Breast epithelium (tissue), 4 donors: ENCODE measurements at places on chromosomes 12 and 14.
A peak's percentile ranks its signal among the peaks of the same experiment; 100 is the strongest.

DNA sequence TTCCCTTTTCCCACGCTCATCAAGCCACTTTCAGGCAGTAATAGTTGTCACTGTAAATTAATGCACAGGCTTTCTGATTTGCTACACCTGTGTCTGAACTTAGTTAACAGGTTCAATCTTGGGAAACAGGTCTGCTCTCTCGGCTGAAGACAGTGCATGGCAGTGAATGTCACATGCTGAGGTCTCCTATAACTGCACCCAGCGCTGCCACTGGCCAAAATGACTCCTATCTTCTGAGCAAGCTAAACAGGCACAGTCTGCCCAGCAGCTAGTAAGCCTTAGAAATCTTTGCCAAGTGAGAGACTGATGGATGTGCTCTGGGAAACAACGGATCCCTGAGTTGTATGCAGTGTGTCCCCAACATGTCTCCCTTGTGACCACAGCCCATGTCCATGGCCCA, 25.2 kb upstream of the FOXN3 start:
- no peaks in the 10 kb centered on the region for H3K36me3 ChIP-seq
- no peak overlapping the region for H3K4me3 ChIP-seq
- DNase-seq, result no peak
- no peaks in the 10 kb centered on the region for H3K27me3 ChIP-seq
- no peak overlapping the region for H3K27ac ChIP-seq

DNA sequence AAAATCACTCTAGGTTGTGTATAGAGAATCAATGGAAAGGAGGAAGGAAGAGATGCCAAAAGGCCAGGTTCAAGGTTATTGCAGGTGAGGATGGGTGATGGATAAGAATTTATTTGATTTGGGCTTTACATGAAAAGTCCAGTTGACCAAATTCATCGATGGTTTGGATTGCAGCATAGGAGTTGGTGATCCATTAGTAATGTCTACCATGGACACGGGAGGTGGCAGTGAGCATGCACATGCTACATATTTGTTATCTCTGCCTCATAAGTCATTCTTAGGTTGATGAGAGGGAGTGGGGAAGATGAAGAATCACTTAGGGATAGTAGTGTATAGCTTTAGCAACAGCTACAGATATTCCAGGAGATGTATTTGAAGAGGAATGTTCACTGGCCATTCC, 211.4 kb downstream of the PHETA1 start:
- no peaks in the 10 kb centered on the region for H3K4me1 ChIP-seq
- H3K27ac ChIP-seq, result no peak overlapping the region
- H3K4me3 ChIP-seq, result no peak overlapping the region
- H3K36me3 ChIP-seq, result no peaks in the 10 kb centered on the region
- DNase-seq, result no peak
- peaks cover 32% of the 10 kb centered on the region for H3K27me3 ChIP-seq

GRCh38 chr12:92257261-92257660, 111.6 kb upstream of the BTG1 start:
- H3K27ac ChIP-seq, result no peak overlapping the region
- H3K27me3 ChIP-seq, result no peaks in the 10 kb centered on the region
- no peaks in the 10 kb centered on the region for H3K4me1 ChIP-seq
- H3K4me3 ChIP-seq, result no peak overlapping the region
- no peak for DNase-seq

GRCh38 chr12:112597986-112598385, 179.2 kb downstream of the PTPN11 start:
- H3K36me3 ChIP-seq, result no peaks in the 10 kb centered on the region
- no peak overlapping the region for H3K4me3 ChIP-seq
- H3K27ac ChIP-seq, result no peak overlapping the region
- no peaks in the 10 kb centered on the region for H3K27me3 ChIP-seq

DNA sequence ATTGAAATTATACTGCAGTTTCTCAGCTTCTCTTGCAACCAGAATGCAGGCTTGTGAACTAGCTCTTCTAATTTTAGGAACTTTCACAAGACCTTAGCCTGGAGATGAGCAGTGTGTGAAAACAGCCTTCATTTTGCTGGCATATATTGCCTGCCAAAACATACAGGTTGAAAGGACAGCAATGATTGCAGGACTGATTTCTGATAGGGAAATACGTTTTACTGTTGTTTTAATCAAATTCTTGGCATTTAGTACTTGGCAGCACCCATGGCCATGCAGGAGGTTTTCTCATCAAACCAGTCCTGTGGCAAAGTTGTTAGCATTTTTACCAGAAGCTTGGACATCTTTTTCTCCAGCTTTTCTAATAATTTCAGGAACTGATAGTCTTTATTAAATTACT, 91.9 kb upstream of the MUCL1 start:
- H3K27ac ChIP-seq, result no peak overlapping the region
- no peaks in the 10 kb centered on the region for H3K27me3 ChIP-seq
- H3K4me3 ChIP-seq, result no peak overlapping the region
- DNase-seq, result no peak

GRCh38 chr12:114679452-114679875, 4.5 kb downstream of the TBX3 start:
- no peaks in the 10 kb centered on the region for H3K4me1 ChIP-seq
- no peaks in the 10 kb centered on the region for H3K27me3 ChIP-seq
- peak overlapping the region; percentile 93 for H3K27ac ChIP-seq
- H3K4me3 ChIP-seq, result peak overlapping the region; percentile 63

- DNase-seq, result no peak
- no peak overlapping the region for H3K27ac ChIP-seq
- H3K4me3 ChIP-seq, result no peak overlapping the region
- H3K36me3 ChIP-seq, result no peaks in the 10 kb centered on the region
These were observed 72.8 kb downstream of the DUSP6 start for GRCh38 chr12:89279499-89279898.

- H3K27me3 ChIP-seq, result no peaks in the 10 kb centered on the region
- H3K4me1 ChIP-seq, result no peaks in the 10 kb centered on the region
- DNase-seq, result no peak
- no peak overlapping the region for H3K4me3 ChIP-seq
- H3K27ac ChIP-seq, result no peak overlapping the region
These were observed 121.9 kb downstream of the SYT10 start for GRCh38 chr12:33317746-33318145.

- no peaks in the 10 kb centered on the region for H3K36me3 ChIP-seq
- no peak overlapping the region for H3K27ac ChIP-seq
- H3K27me3 ChIP-seq, result no peaks in the 10 kb centered on the region
- H3K4me1 ChIP-seq, result no peaks in the 10 kb centered on the region
These were observed 196.9 kb downstream of the KITLG start for GRCh38 chr12:88383405-88383804.

GRCh38 chr14:105393151-105393550, 5.2 kb upstream of the TEX22 start:
- DNase-seq, result no peak
- peaks cover 4% of the 10 kb centered on the region for H3K4me1 ChIP-seq
- H3K36me3 ChIP-seq, result no peaks in the 10 kb centered on the region
- no peaks in the 10 kb centered on the region for H3K27me3 ChIP-seq
- no peak overlapping the region for H3K27ac ChIP-seq
- H3K4me3 ChIP-seq, result no peak overlapping the region

- no peaks in the 10 kb centered on the region for H3K27me3 ChIP-seq
- DNase-seq, result peak; percentile 71
- no peak overlapping the region for H3K4me3 ChIP-seq
- no peaks in the 10 kb centered on the region for H3K4me1 ChIP-seq
These were observed 200.7 kb downstream of the SLC2A13 start for GRCh38 chr12:39905152-39905551.

GRCh38 chr14:69464829-69465228, 19.7 kb upstream of the PLEKHD1 start:
- H3K27ac ChIP-seq, result no peak overlapping the region
- no peaks in the 10 kb centered on the region for H3K4me1 ChIP-seq
- no peaks in the 10 kb centered on the region for H3K27me3 ChIP-seq
- DNase-seq, result no peak
- peaks cover 9% of the 10 kb centered on the region for H3K36me3 ChIP-seq

GRCh38 chr14:54294802-54295201, 102.0 kb upstream of the CDKN3 start:
- H3K4me1 ChIP-seq, result no peaks in the 10 kb centered on the region
- no peak overlapping the region for H3K4me3 ChIP-seq
- H3K27me3 ChIP-seq, result no peaks in the 10 kb centered on the region
- H3K27ac ChIP-seq, result no peak overlapping the region

GRCh38 chr14:101578489-101578888, 17.2 kb downstream of the DIO3 start:
- H3K27me3 ChIP-seq, result no peaks in the 10 kb centered on the region
- H3K4me3 ChIP-seq, result no peak overlapping the region
- no peaks in the 10 kb centered on the region for H3K36me3 ChIP-seq
- no peaks in the 10 kb centered on the region for H3K4me1 ChIP-seq
- DNase-seq, result no peak

- H3K27me3 ChIP-seq, result no peaks in the 10 kb centered on the region
- no peak overlapping the region for H3K27ac ChIP-seq
- no peak overlapping the region for H3K4me3 ChIP-seq
- H3K36me3 ChIP-seq, result no peaks in the 10 kb centered on the region
These were observed 30.7 kb downstream of the CRADD start for GRCh38 chr12:93707836-93708235.

GRCh38 chr14:53743371-53743770, 213.3 kb downstream of the BMP4 start:
- no peaks in the 10 kb centered on the region for H3K36me3 ChIP-seq
- H3K4me1 ChIP-seq, result no peaks in the 10 kb centered on the region

GRCh38 chr12:17528394-17528793, 561.6 kb downstream of the RERGL start:
- H3K4me1 ChIP-seq, result no peaks in the 10 kb centered on the region
- H3K4me3 ChIP-seq, result no peak overlapping the region
- no peak overlapping the region for H3K27ac ChIP-seq
- H3K36me3 ChIP-seq, result no peaks in the 10 kb centered on the region
- no peaks in the 10 kb centered on the region for H3K27me3 ChIP-seq

GRCh38 chr12:45878630-45879255, 111.6 kb downstream of the SCAF11 start:
- H3K4me1 ChIP-seq, result no peaks in the 10 kb centered on the region
- DNase-seq, result no peak
- no peaks in the 10 kb centered on the region for H3K27me3 ChIP-seq
- peaks cover 3% of the 10 kb centered on the region for H3K36me3 ChIP-seq
- H3K27ac ChIP-seq, result no peak overlapping the region

DNA sequence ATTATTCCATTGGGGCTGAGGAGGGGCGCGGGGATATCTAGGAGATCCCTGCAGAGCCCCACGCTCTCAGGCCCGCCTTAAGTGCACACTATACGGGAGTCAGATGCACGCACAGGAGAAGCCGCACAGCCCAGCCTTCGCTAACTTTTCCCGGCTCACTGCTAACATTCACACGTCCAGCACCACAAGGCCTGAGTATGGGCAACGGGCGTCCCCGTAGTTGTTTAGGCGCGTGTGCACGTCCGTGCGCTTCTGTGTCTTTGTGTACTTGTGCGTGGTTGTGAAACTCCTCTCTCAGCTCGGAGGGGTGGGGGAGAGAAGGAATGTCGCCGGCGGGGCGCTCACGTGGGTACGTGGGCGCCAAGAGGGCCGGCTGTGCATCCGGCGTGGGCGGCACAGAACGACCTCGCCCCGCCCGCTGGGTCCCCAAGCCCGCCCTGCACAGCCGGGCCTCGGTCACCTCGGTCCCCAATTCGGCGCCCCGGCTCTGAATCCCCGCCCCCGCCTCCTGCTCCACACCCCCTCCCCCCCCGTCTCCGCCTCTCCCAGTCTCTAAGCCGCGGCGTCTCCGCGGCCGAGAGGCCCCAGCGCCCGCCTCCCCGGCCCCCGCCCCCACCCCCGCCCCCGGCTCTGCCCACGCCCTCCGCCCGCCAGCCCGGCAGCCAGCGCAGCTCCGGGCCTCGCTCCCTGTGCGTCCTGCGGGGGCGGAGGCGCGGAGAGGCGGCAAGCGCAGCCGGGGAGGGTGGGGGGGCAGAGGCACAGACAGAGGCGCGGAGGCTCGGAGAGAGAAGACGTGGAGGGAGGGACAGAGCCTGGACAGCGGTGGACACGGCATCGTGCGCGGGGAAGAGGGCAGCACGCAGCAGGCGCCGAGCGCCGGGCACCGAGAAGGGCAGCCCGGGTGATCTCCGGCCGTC, at the start of gene NAB2:
Gene NAB2, plus strand, starts transcription at position 761 of the 917 bp plus-strand sequence. CDS start 158 bp downstream, outside the sequence.
- H3K27ac ChIP-seq, result peak within 1 kb of the TSS; percentile 100
- H3K4me3 ChIP-seq, result peak within 1 kb of the TSS; percentile 93
- H3K4me1 ChIP-seq, result peaks cover 13% of the 10 kb centered on the region
- no peaks in the 10 kb centered on the region for H3K36me3 ChIP-seq
- no peaks in the 10 kb centered on the region for H3K27me3 ChIP-seq

DNA sequence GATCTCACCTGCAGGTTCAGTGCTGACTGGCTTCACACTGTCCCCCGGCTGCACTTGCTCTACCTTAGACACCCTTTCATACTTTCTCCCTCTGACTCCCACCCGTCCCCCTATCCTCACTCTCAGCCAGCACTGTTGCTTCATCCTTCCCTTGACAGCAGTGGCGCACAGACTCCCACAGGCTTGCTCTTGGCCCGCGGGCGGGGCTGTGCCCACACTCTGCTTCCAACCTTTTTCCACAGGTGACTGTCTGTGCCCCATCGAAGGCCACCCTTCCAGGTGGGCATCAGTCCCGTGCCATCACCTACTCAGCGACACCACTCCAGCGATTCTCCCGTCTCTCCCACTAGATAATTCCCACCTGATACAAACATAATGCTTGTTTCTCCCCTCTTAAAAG, 1.0 kb upstream of the RPS6KL1 start:
- no peak for DNase-seq
- H3K27ac ChIP-seq, result no peak overlapping the region
- H3K4me3 ChIP-seq, result no peak overlapping the region
- H3K36me3 ChIP-seq, result no peaks in the 10 kb centered on the region

GRCh38 chr12:91810531-91811451, 334.9 kb downstream of the BTG1 start:
- H3K27ac ChIP-seq, result no peak overlapping the region
- H3K27me3 ChIP-seq, result no peaks in the 10 kb centered on the region
- no peak for DNase-seq
- no peaks in the 10 kb centered on the region for H3K36me3 ChIP-seq

GRCh38 chr14:62776300-62776699, 269.0 kb downstream of the KCNH5 start:
- H3K4me1 ChIP-seq, result no peaks in the 10 kb centered on the region
- no peaks in the 10 kb centered on the region for H3K27me3 ChIP-seq
- no peak overlapping the region for H3K4me3 ChIP-seq
- H3K27ac ChIP-seq, result no peak overlapping the region
- DNase-seq, result no peak

DNA sequence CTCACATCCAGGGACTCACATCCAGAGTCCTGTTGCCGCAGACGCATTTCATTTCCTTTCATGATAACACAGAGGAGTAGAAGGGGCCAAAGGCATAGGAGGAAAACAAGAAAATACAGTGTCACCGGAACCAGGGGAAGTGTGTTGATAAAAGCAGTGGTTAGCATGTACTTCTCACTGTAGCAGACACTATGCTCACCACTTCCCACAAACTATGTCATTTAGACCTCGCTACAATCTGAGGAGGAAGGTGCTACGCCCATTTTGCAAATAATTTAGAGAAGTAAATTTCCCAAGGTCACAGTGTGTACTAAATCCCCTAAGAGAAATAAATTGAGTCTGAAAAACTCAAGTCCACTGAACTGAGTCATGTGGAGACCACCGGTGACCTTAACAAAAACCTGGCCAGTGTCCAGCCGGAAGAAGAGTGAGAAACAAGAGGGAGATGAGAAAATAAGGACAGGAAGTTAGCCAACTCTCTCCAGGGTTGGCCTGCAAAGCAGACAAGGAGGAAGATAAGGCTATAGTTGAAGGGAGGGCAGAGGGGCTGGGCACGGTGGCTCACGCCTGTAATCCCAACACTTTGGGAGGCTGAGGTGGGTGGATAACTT, 25.8 kb upstream of the TMCC3 start:
- no peaks in the 10 kb centered on the region for H3K36me3 ChIP-seq
- H3K27ac ChIP-seq, result peak overlapping the region; percentile 82
- no peaks in the 10 kb centered on the region for H3K27me3 ChIP-seq
- no peak for DNase-seq
